Stimulated activated CD4-positive, alpha-beta T cell treated with anti-CD3 and anti-CD28 coated beads, Interleukin-4, amount 100 ng/mL, for 1 hour (primary cell): ENCODE measurements at places on chromosomes 16 and 17.

- no peak for DNase-seq
Observed at GRCh38 chr17:2692781-2693135, 18.8 kb downstream of the CLUH start.

- DNase-seq: no peak
Observed at GRCh38 chr17:13619462-13619861, 17.7 kb upstream of the HS3ST3A1 start.

- no peak for DNase-seq
Observed at GRCh38 chr17:50348522-50349242, 2.8 kb downstream of the XYLT2 start.

- no peak for DNase-seq
Observed at GRCh38 chr17:4182043-4182442, 39.0 kb downstream of the CYB5D2 start.

- DNase-seq: no peak
Observed at GRCh38 chr17:32523827-32524552, 37.2 kb downstream of the CDK5R1 start.

DNA sequence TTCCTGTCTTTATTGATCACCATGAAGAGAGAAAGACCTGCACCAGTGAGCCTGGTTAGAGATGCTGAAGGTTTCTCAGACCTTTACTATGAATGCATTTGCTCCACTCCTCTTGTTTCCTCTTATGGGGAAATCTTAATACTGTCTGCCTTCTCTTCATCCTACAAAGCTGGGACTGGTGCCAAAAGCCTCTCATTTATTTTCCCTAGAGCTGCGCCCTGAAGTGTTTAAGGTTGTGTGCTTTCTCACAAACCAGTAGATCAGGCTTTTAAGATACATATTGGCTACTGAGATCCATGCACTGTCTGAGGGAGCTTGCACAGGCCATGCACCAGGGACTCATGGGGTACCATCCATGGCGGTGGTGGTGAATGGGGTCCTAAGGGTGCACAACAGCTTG, 286.1 kb upstream of the PMFBP1 start:
- DNase-seq: no peak

DNA sequence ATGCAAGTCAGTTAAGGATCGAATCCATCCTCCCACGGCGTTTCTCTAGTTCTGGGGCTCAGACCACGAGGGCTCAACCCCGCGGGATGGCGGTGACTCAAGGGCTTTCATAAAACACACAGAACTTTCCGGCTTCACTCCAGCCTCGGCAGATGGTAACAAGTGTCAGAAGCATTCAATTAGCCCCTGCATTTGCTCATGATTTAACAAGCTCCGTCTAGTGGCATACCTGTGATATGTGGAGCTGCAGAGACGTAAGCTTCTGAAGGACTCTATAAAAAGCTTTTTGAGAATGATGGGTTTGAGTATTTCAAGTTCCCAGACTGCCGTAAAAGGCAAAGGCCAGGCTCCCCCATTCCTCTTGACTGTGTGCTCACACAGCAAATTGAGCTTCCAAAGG, 91.3 kb upstream of the SEC14L1 start:
- no peak for DNase-seq

- no peak for DNase-seq
Observed at GRCh38 chr17:16371742-16372141, 9.1 kb upstream of the UBB start.

- DNase-seq: no peak
Observed at GRCh38 chr17:57481910-57482391, 225.6 kb downstream of the MSI2 start.

DNA sequence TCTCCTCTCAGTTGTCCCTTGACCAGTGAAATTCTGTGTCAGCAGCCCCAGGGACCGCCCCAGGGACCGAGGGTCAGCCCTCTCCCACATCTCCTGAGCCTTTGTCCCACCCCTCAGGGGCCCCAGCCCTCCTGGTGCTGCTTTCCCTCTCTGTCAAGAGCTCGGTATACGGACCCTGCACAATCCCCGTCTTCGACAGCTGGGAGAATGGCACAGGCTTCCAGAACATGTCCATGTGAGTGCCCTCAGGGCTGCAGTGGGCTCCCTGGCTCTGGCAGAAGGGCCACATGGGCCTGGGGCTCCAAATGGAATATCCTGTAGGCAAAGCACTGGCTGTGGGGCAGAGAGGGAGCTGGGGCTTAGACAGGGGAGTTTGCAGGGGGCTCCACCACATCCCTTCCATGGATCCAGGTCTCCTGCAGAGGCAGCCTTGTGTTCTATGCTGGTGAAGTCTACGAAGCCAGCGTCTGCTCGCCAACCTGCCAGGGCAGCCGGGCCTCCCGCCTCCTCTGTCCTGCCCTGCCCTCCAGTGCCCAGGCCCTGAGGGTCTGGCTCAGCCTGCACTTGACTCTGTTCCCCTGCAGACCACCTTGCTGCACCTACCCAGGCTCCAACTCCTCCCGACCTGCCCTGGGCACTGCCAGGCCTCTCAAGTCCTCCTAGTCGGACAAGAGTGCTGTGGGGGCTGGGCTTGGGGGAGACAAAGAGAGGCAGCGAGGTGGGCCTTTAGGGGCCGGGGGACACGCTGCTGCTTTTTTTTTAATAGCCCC, 28.0 kb downstream of the ADGRG5 start:
- no peak for DNase-seq

DNA sequence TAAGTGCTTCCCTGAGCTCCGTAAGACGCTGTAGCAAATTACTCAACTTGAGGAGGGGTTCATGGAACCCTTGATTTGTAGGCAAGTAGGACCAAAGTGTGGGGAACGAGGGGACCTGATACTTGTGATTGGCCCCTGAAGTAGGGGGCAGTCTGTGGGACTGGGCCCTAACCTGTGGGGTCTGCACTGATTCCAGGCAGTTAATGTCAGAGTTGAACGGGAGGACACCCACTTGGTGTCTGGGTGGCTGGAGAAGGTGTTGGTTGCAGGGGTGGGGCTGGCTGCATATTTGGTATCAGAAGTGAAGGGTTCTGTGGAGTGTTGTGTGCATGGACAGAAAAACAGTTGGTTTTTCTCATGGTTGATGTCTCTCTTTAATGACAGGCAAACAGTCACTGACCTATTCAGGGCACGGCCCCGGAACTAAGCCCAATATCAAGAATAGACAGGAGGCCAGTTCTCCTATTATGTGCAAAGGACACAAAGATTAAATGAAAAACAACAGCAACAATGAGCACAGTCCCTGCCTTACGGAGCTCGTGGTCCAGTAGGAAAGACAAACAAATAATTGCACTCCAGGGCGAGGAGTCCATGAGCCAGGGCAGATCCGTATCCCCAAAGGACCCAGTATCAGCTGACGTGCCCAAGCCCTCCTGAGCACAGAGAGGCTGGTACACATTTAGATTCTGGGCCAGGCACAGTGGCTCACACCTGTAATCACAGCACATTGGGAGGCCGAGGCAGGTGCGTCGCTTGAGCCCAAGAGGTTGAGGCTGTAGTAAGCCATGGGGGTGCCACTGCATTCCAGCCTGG, 19.2 kb downstream of the MXRA7 start:
- no peak for DNase-seq

DNA sequence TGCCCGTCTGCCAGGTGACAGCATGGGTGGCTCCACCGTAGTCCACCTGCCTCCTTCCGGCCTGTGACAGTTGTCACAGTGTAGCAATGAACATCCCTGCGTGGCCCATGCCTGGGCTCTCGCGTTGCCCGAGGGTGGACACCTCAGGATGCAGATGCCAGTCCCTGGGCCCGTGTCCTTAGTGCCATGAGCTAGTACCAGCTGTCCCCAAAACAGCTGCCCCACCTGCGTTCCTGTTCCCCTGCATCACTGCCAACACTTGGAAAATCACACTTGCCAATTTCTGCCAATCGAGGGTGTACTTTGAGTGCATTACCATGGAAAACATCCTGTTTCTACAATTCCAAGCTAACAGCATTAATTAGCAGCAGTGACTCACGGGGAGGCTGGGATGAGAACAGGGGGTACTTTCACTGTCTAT, 9.0 kb upstream of the C16orf95 start:
- DNase-seq: no peak

DNA sequence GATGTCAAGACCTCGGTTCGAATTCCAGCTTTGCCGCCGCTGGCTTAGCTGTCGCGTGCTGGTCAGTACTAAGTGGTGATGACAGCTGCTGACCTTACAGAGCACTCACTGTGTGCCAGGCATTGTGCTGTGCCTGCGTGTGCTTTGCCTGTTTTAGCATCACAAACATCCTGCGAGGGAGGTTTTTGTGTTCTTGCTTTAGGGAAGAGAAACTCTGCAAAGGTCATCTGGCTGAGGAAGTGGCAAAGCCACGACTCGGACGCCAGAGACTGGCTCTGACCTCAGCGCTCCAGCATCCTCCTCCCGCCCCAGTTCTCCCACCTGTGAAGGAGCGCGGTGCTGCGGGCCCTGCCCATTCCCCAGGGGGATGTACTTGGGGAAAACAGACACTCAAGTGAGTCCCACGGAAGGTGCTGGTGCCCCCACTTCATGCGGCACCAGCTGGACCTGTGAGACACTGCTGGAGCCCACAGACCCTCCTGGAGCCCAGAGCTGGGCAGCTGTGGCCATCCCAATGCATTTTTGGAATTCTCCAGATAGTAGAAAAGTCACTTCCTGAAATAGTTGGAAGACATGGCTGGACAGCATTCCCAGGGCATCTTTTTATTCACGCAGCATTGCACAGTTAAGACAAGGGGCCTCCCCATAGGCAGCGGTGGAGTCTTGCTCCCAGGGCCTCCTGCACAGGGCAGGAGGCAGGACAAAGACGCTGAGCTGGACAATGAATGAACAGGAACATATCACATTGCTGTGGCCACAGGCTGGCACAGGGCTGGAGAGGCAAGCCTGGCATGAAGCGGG, 20.0 kb upstream of the HERPUD1 start:
- no peak for DNase-seq

- peak; percentile 39 for DNase-seq
Observed at GRCh38 chr16:75288596-75289120, 37.2 kb upstream of the BCAR1 start.

- DNase-seq: no peak
Observed at GRCh38 chr17:70040336-70040735, 34.7 kb upstream of the KCNJ16 start.

GRCh38 chr17:29289852-29290251, 4.1 kb downstream of the NUFIP2 start:
- no peak for DNase-seq

GRCh38 chr17:80164185-80164584, 5.6 kb upstream of the CARD14 start:
- DNase-seq: no peak

DNA sequence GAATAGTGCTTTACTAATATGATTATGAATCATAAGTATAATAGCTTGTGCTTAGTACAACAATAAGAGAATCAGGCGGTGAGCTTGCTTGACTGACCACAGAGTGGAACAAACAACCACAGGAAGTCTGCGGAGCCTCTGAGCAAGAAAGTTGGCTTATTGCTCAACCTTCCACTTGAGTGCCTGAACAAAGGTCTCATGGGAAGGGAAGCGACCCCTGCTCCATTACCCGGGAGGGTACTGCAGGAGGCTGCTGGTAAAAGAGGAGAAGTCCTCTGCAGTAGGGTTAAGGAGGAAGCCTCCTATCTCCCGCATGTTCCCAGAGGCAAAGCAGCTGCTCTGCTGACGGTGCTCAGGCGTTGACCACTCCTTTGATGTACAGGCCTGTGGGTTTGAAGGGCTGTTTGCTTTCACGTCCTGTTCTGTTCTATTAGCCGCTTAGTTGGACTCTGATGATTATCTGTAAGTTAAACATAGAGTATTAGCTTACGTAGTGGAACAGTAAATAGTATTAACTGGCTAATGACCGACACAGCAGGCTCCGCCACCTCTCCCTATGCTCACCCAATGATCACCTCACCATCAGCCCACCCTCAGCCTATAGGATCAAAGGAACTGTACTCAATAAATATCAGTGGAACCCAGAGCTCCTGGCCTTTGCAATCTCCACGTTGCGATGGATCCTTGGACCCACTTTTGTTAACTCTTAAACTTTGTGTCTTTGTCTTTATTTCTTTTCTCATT, 17.5 kb downstream of the ALOX15B start:
- DNase-seq: no peak

- no peak for DNase-seq
Observed at GRCh38 chr16:86990451-86990850, 326.7 kb downstream of the C16orf95 start.

- DNase-seq: no peak
Observed at GRCh38 chr17:55546991-55547664, 35.9 kb upstream of the SMIM36 start.

GRCh38 chr17:9240659-9241370, 219.5 kb downstream of the NTN1 start:
- DNase-seq: no peak

DNA sequence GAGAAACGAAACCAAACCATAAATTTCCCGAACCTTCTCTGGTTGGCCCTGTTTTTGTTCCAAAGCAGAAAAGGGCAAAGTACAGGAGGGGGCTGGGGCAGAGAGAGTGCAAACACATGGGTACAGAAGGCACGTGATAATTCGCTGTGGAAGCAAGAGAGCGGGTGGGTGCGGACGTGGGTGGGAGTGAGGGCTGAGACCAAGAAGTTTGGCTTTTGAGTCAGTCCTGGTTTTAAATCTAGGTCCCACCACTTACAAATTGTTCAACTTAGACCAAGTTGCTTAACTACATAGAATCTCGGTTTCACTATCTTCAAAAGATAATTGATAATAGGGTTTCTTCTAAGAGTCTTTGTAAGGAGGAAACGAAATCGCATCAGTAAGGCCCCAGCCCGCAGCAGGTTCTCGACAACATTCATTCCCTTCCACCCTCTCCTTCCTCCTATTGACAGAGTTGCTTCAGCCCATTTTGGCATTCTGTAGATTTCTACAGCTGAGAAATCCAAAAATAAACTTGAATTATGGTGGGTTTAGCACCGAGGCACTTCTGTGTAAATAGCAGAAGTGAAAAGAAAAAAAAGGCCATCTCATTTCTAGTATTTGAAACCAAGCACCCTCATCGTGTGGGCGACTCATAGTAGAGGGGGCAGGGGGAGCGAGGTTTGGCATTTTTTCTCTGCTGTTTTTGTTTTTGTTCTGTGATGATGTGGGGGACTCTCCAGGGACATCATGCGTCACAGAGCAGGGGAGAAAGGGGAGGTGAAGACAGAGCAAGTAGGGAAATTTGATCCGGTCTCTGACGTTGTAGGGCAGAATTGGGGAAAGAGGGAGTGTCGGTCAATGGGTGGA, 33.6 kb upstream of the CCR7 start:
- DNase-seq: peak; percentile 88

DNA sequence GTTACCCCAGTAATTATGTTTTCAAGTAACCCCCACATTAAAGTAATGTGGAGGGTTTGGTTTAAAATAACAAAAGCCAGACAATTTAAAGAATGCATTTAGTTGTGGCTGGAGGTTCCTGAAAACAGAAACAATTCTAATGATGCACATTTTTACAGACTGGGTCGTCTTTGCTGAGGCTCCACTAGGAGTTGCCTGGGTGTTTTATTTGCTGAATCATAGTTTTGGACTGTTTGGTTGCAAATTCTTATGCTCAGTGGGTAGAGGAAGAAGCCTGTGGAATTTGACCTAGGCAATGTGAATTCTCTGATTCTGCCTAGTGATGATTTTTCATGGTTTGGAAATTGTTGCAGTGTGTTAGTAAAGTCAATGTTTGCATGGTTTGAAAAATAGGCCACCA, 16.3 kb downstream of the SHISA9 start:
- no peak for DNase-seq
